ENCODE measurements at places on chromosomes 5 and 9.

- DNase-seq: no peak
These were observed 17.1 kb upstream of the TOR1B start for GRCh38 chr9:129785866-129786265.

- DNase-seq: no peak
These were observed 12.2 kb upstream of the NDFIP1 start for GRCh38 chr5:142096382-142096781.

GRCh38 chr9:980640-981039 is 4.2 kb downstream of the DMRT3 start:
- DNase-seq: no peak

DNA sequence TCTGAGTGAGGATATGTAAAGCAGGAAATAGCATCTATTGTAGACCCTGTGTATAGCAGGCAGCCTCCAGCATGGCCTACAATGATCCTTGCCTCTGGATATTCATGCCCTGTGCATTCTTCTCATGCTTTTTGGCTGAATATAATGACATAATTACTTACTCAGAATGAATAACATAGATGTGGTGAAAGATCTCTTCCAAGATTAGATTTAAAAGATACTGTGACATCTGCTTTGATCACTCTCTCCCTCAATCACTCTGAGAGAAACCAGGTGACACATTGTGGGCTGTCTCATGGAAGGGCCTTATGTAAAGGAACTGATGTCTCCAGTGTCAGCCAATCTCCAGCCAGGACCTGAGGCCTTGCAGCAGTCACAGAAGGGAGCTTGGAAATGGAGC is 376.7 kb downstream of the DNAH5 start:
- no peak for DNase-seq

GRCh38 chr9:89807101-89807395 is 202.2 kb downstream of the GADD45G start:
- no peak for DNase-seq

DNA sequence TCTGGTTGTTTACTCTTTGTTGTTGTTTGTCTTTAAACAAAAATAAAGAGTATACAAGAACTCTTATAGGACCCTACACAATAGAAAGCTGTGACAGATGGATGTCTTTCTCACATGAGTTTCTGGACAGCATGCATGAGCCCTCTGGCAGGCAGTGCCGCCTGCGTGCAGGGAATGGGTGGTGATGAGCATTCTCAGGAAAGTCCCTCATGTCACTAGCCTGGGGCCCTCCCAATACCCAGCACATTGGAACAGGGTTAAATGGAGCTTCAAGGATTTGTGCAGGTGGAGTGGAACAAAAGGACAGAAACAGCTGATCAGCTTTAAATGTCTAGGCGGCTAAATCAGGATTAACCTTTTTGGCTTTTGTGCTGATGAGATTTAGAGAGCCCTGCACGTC is 181.0 kb upstream of the CD180 start:
- DNase-seq: no peak

DNA sequence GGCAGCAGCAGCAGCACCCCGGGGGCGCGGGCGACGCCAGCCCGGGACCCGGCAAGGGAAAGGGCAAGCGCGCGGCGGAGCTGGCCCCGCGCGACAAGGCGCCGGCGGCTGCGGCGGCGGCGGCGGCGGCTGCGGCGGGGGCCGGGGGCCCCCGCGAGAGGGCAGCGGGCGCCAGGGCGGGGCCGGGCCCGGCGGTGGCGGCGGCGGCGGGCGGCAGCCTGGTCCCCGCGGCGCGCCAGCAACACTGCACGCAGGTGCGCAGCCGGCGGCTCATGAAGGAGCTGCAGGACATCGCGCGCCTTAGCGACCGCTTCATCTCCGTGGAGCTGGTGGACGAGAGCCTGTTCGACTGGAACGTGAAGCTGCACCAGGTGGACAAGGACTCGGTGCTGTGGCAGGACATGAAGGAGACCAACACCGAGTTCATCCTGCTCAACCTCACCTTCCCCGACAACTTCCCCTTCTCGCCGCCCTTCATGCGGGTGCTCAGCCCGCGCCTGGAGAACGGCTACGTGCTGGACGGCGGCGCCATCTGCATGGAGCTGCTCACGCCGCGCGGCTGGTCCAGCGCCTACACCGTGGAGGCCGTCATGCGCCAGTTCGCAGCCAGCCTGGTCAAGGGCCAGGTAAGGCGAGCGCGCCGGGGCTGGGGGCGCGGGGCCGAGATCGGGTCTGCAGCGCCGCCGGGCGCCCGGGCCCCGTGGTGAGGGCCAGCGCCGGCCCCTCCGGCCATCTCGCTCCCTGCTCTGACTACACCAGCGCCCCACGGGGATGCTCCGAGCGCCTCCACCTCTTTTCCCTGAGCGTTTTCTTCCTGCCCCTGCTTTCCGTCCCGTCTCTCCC is at the start of gene UBE2QL1:
UBE2QL1 (plus strand) TSS at position 238 of the 843 bp plus-strand sequence; CDS start at position 273, 35 bp downstream.
- DNase-seq: no peak

DNA sequence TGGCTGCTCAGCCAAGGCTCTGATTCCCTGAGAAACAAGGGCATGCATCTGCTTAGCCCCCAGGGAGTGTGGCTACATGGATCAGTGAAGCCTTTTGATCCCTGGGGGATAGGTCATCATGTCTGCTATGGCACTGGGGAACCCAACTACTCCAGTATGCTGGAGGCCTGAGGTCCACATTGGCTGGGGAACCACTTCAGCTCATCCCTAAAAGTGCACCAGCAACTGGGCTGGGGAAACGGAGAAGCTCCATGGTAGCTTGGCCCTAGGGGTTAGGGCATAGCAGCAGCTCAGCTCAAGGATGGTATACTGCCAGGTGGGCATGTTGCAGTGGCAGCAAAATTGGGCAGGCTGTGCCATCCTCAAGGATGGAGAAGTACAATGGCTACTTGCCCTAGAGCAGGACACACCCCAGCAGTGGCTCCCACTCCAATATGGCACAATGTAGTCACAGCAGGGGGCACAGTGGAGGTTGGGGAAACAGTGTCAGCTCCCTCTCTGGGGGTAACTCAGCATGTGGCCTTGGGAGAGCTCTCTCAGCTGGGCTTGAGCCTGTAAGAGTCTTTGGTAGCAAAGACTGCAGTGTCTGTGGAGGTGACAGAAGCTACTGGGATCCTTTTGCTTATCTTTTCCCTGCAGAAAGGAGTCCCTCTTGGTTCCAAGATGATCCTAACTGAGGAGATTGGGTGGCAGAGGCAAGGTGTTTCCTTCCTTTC is 111.5 kb upstream of the FSTL4 start:
- DNase-seq: no peak

DNA sequence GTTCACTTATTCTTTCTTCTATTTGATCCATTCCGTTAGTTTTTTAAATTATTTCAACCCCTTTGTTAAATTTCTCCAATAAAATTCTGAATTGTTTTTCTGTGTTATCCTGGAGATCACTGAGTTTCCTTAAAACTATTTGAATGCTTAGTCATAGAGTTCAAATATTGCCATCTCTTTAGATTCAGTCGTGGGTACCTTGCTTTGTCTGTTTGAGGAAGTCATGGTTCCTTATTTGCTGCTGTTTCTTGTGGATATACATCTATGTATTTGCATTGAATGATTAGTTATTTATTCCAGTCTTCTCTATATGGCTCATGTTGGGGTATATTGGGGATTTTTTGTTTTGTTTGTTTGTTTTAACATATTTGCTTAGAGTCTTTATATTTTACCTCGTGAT is 80.6 kb downstream of the HINT1 start:
- no peak for DNase-seq

- DNase-seq: no peak
These were observed 409.9 kb downstream of the CTNND2 start for GRCh38 chr5:11494340-11494739.

DNA sequence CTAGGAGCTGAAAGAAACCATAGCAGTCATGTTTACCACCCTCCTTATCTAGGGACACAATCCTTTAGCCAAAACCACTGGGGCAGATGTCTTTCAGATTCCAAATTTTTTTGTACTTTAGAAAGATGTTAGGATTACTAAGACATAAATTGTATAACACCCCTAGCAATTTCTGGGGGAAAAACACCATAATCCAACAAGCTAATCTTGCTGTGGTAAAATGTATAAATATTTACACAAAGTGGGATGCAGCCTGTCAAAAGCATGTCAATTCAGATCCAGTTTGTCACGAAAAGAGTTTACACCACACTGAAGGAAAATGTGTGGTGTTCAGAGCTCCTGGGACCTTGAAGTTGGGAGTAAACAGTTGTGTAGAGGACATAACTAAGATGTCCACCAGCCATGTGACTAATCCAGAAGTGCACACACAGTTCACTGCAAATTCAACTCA is 274.3 kb downstream of the ADAMTSL1 start:
- DNase-seq: no peak

- no peak for DNase-seq
These were observed 7.7 kb upstream of the VAV2 start for GRCh38 chr9:133999851-134000265.

- DNase-seq: no peak
These were observed 125.3 kb upstream of the SAP30L start for GRCh38 chr5:154320224-154321089.

GRCh38 chr5:134647750-134648424 is 698 bp upstream of the SEC24A start:
- DNase-seq: peak; percentile 73

DNA sequence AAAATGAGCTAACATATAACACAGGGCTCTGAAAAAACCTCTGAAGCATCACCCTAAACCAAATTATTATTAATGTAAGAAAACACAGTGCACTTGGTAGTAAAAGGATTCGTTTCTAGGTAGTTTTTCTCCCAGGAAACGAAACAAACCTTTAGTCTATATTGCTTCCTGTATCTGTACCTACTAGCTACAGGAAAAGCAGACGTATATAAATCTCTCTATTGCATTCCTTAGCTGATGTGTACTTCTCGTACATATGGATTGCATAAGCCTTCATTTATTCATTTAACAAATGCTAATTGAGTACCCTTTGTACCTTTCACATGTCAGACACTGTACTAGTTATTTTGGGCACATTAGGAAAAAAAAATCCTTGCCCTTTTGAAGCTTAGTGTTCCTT is 85.0 kb upstream of the RASA1 start:
- no peak for DNase-seq

GRCh38 chr9:122109035-122109813 is 16.1 kb upstream of the TTLL11 start:
- no peak for DNase-seq

DNA sequence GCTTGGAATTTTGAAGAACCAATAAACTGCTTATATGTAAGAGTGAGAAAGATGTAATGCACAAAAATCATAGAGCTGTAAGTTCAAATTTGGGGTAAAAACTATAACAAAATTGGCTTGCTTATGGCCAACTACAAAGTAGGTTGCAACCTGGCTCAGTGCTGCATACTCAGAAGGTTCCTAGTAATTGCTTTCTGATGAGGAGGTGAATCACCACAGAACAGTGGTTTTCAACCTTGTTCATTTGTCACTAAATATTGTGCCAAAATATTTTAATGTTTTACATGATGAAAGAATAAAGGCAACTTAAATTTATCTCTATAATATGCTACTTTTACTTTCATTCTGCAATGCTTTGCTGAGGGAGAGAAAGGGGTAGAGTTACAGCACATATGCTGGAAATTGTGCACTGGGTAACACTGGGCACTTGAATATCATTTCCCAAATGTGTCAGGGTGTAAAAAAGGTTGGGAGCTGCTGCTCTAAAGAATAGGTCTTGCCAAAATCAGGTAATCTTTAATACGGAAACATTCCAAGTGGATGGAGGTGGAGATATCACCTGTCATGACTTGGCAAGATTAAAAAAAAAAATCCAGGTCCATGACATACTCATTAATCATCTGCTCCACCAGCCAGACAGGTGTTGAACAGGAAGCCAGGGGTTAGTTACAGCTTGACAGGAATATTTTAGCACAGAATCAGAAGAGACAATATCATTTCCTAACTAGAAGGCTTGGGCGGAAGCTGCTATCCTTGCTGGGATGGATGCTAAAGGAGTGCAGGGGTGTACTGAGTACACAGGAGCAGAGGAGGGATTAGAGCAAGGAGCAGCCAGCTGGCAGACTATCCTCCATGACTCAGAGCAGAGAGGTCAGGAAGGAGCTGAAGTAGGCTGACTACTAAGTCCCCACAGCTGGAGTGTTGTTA is 34.6 kb upstream of the CCL21 start:
- DNase-seq: no peak

DNA sequence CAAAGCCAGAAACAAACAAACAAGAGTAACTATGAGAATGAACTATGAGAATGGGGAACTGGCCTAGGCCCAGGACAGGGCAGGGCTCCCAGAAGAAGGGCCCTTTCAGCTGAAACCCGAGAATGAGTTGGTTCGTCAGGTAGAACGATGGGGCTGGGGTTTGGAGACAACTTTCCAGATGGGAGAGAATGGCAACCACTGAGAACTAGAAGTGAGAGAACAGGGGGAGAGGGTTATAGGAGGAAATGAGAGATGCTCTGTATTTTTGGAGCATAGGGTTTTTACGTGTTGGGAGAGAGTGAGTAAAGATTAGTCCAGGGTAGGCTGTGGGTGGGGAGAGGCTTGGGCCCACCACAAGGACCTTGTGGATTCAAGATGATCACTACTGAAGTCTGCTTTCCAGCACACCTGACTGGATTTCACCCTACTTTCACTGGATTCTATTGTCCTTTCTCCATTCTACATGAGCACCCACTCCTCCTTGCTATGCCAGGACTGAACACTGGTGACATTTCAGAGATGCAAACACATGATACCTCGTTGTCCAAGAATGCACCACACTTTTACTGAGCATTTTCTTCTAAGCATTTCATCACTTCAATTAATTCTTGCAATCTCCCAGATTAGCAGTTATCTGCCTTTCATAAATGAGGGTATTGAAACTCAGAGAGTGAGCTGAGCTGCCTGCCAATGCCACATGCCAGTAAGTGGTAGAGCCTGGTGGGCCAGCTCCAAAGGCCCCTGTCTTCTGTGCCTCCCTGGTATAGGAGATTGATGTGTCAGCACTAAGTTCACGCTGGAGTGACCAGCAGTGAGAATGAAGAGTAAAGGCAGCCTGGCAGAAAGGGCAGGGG is 3.2 kb upstream of the TMEM268 start:
- DNase-seq: no peak

- DNase-seq: no peak
These were observed 162.5 kb upstream of the KIF2A start for GRCh38 chr5:62143268-62144229.

DNA sequence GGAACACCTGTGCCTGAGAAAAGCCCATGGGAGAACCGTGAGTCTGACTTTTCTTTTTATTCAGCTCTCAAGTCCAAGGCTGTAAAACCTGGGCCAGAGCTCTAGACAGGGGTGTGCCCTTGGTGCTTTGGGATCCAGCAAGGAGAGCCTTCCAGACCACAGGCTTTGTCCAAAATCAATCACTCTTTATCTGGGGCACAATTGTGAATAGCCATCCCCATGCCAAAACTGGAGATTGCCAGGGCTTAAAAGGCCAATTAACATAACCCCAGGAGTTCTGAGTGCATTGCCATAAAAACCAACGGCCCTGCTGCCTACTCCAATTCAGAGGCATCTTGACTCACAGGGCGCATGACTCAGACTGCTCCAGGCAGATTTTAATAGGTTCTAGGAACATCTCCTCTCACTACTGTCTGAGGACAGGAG is 391.8 kb downstream of the ARHGEF28 start:
- no peak for DNase-seq

- no peak for DNase-seq
These were observed 178.4 kb downstream of the KIAA0825 start for GRCh38 chr5:94440015-94440414.

- DNase-seq: no peak
These were observed 141.1 kb upstream of the RASEF start for GRCh38 chr9:83204047-83204446.

- DNase-seq: no peak
These were observed 702.8 kb downstream of the CETN3 start for GRCh38 chr5:89706731-89707130.
